Ammon's horn (tissue), 1 donor: ENCODE measurements at places on chromosomes 16 and 17.

DNA sequence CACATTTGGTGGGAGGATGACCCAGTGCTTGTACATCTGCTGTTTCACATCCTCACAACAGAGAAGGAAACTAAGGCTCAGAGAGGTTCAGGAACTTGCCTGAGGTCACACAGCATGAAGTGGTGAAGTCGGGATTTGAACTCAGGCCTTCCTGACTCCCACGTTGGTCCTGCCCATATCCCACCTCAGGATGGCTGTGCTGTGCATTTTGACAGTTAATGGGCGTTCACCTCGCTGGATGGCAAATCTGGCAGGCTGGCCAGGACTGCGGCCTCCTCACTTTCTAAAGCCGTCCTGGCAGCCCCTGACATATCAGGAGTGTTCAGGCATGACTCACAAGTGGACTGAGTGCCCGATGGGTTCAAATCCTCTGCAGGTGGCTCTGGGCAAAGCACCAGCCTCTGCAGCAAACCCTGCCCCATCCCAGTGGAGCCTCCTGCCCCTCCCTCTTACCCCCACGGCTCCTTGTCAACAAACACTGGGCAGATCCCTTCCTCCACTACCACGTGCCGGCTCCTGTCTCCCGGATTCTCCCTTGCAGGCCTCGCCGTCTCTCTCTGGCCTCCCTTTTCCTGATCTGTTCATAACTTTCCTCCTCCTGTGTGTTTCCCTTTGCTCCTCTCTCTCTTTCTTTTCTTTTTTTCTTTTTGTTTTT is 29.2 kb downstream of the SOCS3 start:
- DNase-seq: no peak

- DNase-seq: no peak
Observed at GRCh38 chr17:78558181-78558850, 18.9 kb downstream of the DNAH17 start.

- no peak for DNase-seq
Observed at GRCh38 chr17:28279411-28279810, 39.6 kb upstream of the TMEM97 start.

GRCh38 chr16:82979406-82980111 is 352.8 kb downstream of the CDH13 start:
- DNase-seq: no peak

- no peak for DNase-seq
Observed at GRCh38 chr17:31609996-31610910, 218.8 kb downstream of the RAB11FIP4 start.

DNA sequence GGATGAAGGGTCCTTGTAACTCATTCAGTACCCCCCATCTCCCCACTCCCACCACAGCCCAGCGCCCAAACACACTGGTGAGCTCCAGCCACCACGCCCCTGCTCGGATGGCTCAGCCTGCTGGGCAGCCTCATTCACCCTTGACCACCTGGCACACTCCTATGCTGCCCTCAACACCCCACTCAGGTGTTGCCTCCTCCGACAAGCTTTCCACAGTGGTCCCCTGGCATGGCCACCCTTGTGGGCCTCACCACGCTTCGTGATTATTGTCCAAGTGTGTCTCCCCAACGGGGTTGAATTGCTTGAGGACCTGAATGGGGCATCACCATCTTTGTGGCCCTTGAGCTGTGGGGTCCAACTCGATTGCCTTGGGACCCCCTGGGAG is 12.0 kb upstream of the DOC2B start:
- DNase-seq: no peak

GRCh38 chr17:40567377-40567776 is 2.1 kb upstream of the CCR7 start:
- no peak for DNase-seq

GRCh38 chr17:40479754-40480480 is 21.5 kb downstream of the TNS4 start:
- no peak for DNase-seq

GRCh38 chr17:2042390-2042847 is 597 bp downstream of the OVCA2 start:
- no peak for DNase-seq

DNA sequence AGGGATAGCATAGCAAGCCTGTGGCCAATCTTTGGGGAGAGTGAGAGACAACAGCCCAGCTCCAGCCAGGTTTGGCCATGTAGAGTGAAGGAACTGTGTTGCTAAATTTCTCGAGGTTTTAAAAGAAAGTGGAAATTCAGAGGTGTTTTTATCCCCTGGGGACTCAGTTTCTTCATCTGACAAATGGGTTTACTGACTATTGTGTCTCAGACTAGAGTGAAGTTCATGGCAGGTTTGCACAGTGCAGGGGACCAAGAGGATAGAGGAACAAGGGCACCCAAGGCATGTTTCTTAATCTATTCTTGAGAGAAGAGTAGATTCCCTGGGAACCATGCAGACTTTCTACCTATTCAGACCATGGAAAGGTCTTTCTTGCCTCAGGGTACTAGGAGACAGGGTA is 555.8 kb upstream of the C16orf82 start:
- no peak for DNase-seq

- DNase-seq: peak; percentile 48
Observed at GRCh38 chr17:78496311-78496710, 80.9 kb downstream of the DNAH17 start.
